ENCODE measurements at places on chromosomes 3 and 15. TPM values are rescaled to one million over a fixed set of nuclear protein-coding genes. Genes with fewer than 3 reads are reported as not detected.

PDIA3 gene
- total RNA-seq, result 328 TPM

SENP8 gene
- total RNA-seq, result 5.3 TPM

ATP2B2 gene
- total RNA-seq, result not detected

KLHL40 gene
- total RNA-seq, result not detected

DNA sequence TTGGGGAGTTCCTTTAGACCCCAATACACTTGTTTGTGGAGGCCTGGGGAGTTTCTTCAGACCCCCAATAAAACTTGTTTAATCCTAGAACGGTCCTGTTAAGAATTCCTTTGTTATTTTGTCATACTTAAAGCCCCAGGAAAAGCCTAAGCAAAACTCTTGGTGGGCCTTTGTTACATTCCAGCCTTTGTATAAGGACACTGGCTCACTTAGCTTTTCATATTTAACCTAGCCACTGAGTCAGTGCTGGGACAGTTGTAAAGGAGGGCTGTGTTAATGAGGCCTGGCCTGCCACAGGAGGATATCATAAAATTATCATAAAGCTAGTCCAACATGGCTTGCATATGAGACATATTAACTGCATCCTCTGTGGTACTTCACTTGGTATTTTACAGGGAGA is 760.1 kb downstream of the ZNF385D start:
- no peak for DNase-seq

DNA sequence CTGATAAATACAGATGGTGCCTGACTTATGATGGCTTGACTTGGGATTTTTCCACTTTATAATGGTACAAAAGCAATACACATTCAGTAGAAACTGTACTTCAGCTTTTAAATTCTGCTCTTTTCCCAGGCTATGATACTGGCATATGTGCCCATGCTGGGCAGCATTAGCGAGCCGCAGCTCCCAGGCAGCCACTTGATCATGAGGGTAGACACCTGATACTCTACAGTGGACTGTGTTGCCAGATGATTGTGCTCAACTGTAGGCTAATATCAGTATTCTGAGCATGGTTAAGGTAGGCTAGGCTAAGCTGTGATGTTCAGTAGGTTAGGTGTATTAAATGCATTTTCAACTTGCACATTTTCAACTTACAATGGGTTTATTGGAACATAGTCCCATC is 17.7 kb upstream of the FEM1B start:
- DNase-seq, result no peak

DNA sequence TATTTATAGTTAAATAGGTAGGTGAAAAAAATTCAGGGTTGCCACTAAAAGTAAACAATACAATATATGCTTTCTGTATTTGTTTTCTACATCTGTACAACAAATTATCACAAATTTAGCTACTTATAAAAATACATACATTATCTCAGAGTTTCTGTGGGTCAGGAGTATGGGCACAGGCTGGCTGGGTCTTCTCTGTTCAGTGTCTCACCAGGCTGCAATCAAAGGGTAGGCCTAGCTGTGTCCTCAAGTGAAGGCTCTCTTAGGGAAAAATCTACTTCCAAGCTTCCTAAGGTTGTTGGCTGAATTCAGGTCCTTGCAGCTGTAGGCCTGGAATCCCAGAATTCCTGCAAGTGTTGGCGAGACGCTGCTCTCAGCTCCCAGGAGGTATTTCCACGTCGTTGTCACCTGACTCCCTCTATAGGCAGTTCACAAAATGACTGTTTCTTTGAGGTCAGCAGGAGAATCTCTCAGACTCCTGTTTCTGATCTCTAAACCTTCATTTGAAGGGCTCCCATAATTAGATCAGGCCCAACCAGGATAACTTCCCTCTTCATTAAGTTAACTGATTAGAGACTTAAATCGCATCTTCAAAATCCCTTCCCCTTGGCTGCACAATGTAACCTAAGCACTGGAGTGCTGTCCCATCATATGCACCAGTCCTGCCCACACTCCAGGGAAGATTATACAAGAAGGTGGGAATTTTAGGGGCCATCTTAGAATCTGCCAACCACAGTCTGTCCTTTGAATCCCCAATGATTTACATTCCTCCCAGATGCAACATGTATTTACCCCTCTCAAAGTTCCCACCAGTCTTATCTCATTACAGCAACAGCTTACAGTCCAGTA is 296.6 kb downstream of the SUCLG2 start:
- DNase-seq, result no peak

DNA sequence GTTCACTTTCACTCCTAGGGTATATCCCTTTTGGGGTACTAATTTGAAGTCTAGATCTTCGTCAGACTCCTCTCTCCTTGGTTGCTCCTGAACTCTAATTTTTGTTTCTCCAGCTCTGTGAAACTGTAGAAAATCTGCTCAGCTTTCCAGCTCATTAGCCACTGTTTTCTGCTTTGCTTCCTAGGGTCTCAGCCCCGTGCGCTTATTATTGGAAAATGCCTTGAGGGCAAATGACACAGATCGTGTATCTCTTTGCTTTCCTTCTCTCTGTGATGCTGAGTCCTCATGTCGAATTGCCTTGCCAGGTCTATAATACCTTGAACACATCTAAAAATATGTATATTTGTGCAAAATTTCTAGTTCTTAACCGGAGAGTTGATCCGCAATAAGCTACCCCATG is 731.1 kb downstream of the EDEM1 start:
- no peak for DNase-seq

GRCh38 chr3:22117751-22118346 is 366.8 kb upstream of the ZNF385D start:
- no peak for DNase-seq

DNA sequence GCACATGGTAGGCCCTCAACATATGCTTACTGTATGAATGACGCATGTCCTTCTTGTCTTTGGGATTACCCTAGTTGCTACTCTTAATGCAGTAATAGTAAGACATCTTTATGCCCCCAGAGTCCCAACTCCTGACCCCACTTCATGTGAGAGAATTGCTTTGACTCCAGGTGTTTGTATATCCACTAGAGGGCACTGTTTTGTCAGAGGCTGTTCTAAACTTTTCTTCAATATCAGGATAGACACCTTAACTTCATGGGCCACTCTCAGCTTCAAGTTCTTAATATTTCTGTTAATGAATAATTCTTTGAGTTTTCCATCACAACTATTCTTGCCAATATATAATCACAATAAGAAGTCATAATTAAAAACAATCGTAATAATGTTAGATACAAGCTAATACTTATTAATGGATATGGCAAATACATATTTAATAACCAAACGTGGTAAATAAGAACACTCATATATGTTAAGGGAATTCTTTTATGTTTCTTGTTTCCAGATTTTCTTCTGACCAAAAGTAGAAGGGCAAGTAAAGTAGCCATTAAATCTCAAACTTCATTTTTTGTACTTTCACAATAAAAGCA is 337.2 kb upstream of the DNAJC19 start:
- no peak for DNase-seq

- no peak for DNase-seq
Observed at GRCh38 chr15:90818251-90819210, 49.9 kb upstream of the FURIN start.

- DNase-seq, result peak; percentile 68
Observed at GRCh38 chr15:40466426-40467260, 4.1 kb upstream of the CHST14 start.

DNA sequence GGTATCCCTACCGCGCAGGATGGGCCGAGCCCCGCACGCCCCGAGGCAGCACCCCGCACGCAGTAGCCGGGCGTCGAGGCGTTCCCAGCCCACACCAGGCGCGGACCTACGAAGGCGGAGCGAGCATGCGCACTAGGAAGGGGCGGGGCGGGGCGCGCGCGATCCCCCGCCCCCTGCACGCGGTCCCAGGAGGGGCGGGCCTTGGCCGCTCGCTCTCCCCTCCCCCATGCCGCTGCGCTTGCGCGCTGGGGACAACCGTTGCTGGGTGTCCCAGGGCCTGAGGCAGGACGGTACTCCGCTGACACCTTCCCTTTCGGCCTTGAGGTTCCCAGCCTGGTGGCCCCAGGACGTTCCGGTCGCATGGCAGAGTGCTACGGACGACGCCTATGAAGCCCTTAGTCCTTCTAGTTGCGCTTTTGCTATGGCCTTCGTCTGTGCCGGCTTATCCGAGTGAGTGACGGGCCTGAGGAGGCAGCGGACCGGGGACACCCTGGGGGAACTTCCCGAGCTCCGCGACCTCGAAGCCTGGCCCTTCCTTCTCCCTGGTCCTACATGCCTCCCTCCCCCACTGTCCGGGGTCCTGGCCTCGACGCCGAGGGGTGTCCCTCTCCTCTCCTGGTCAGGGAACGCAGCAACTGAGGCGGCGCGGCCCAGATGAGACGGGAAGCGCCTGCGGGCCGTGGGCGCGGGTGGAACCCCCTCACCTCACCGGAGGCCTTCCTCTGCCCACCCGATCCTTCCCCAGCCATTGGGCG is at the start of gene SPESP1:
SPESP1 (plus strand) TSS at position 258 of the 755 bp plus-strand sequence; CDS start at position 387, 129 bp downstream.
- DNase-seq, result peak; percentile 69

DNA sequence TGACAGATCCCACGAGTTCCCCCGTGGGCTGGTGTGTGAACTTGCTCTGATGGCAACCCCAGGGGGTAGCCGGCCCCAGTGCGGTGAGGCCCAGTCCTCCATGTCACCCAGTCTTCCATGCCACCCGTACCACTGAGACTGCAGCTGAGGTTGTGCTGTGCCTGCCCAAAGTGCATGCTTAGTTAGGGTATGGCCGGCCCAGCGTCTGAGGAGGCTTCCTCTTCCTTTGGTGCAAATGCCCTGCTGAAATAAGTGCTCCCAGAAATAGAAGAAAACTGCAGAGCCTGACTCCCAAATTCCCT is 31.5 kb downstream of the MGLL start:
- no peak for DNase-seq

GRCh38 chr3:55519019-55519418 is 31.9 kb upstream of the WNT5A start:
- no peak for DNase-seq

GRCh38 chr3:55484191-55484689 is 2.9 kb downstream of the WNT5A start:
- DNase-seq, result no peak

- DNase-seq, result no peak
Observed at GRCh38 chr3:152392272-152392880, 123.6 kb downstream of the MBNL1 start.

DNA sequence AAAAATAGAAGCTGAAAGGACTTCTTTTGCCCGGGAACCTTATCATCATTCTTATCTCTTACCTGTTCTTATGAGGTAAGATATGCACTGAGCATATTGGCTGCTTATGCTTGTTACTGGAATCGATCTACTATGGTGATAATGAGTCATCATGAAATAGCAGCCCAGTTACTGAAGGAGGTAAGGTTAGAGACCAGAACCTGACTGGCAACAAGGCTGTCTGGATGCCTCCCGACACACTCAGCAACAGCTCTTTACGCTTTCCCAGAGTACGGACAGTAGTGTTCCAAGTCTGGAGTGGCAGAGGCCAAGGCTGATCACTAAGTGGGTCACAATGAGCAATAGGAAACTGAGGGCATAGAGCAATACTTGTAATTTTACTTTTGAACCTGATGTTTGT is 314.1 kb downstream of the NLGN1 start:
- no peak for DNase-seq

GRCh38 chr3:76900596-76900995 is 139.3 kb upstream of the ROBO2 start:
- DNase-seq, result no peak

GRCh38 chr15:75213768-75214221 is 12.1 kb downstream of the C15orf39 start:
- DNase-seq, result no peak

DNA sequence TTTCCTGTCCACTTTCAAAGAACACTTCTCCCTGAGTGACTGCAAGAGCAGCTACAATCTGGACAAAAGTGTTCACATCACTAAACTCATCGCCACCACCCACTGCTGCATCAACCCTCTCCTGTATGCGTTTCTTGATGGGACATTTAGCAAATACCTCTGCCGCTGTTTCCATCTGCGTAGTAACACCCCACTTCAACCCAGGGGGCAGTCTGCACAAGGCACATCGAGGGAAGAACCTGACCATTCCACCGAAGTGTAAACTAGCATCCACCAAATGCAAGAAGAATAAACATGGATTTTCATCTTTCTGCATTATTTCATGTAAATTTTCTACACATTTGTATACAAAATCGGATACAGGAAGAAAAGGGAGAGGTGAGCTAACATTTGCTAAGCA is 1.8 kb downstream of the CCRL2 start:
- DNase-seq, result no peak

- DNase-seq, result no peak
Observed at GRCh38 chr3:127784283-127784682, 38.0 kb downstream of the MGLL start.

DNA sequence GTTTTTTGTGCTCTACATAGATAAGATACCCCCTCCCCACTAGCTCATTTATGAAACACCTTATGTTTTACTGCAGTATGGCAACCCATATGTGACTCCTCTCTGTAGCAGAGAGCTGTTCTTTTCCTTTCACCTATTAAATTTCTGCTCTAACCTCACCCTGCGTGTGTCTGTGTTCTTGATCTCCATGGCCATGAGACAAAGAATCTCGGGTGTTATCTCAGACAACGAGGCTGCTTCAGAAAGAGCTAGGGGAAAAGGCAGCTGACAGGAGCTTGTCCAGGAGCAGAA is 18.0 kb downstream of the CCR8 start:
- no peak for DNase-seq

DNA sequence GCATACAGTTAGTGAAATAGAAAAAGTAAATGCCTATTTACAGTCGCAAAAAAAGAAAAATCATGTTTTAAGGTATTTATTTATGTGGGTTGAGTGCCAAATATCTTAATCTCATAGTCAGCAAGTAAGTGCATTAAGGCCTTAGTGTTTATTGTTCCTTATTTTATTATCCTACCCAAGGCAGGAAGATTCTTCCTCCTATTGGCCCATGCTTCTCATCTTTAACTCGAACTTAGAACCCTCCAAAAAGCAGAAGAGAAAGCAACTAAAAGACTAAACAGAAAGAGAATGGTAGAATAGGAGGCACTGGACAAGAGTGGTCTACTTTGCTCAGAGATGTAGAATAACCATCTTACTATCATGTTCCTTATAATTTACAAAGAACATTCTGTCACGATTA is 7.5 kb downstream of the RFX7 start:
- no peak for DNase-seq

DNA sequence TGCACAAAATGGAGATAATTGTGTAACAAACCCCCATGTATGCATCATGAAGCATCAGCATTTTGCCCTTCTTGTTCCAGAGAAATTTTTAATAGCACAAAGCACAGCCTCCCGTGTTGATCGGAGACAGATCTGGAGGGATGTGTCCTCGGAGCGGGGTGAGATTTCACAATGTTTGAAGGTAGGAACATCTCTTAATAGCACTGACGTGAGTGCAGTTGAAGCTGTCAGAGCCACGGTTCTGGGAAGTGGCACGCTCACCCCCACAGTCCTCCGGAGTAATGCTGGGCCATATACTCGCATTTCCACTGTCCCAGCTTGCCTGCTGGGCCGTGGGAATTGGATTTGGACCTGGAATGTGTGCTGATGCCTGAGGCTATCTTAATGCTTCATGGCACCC is 24.1 kb downstream of the ARPP21 start:
- no peak for DNase-seq

GRCh38 chr15:89671687-89672086 is 7.5 kb downstream of the PLIN1 start:
- no peak for DNase-seq

GRCh38 chr15:98966091-98966787 is 41.4 kb downstream of the PGPEP1L start:
- no peak for DNase-seq

GRCh38 chr3:72135636-72136035 is 350.7 kb upstream of the PROK2 start:
- DNase-seq, result no peak

Data from ureter (tissue), 1 donor.